Stimulated activated CD4-positive, alpha-beta T cell treated with anti-CD3 and anti-CD28 coated beads, Interleukin-4, amount 100 ng/mL, for 4 hours (primary cell): ENCODE measurements at places on chromosomes 2 and 18.

GRCh38 chr2:29336341-29337241, 221.4 kb downstream of the CLIP4 start:
- DNase-seq = no peak

DNA sequence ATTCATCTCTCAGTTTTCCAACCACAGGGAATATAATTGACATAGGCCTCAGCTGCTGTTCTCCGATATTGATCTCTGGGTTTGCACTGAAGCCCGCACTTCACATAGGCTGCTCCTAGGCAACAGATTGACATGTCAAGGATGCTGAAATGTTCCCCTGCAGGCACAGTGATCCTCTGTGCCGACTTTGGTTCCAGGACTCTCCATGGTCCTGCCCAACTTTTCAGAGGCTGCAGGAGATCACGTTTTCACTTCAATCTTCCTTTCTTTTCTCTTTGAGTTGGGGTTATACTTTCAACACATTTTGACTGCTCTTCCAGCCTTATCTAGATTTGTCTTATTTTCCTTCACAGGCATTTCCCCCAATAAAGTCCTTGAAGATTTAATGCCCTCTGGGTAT, 1361.0 kb downstream of the DSC3 start:
- DNase-seq = no peak

- no peak for DNase-seq
Observed at GRCh38 chr2:151852260-151853069, 24.2 kb upstream of the ARL5A start.

DNA sequence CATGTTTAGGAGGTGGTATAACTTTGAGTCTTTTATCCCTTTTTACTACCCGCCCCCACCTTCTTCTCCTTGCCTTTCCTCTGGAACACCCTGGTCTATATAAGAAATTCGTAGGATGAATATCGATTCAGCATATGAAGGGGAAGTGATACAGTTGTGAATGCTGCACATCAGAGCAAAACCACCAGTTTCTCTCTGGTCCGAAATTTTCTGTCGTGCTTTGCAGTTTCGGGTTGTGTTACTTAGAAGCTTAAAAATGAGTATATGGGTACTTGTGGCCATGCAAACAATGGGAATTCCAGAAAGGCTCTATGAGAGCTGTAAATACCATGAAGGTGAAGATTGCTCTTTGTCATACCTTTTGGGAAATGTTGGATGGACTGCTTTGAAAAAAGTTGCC, 60.6 kb downstream of the DAW1 start:
- no peak for DNase-seq

DNA sequence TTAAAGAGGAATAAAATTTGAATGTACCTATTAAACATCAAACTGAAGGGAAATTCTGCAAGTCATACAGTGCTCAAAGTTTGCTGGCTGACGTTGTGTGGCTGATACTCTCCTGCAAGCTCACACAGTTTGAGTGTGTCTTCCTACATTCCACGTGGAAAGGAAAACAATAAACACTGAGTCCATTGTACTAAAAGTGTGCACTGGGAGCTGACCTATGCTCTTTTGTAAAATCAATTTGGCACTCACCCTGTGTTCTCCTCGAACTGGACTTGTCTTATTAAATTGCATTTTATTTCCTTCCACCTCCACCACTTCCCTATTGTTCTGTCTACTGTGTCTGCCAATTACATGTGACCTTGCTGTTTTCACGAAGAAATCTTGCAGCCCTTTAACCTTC, 458.0 kb downstream of the CPS1 start:
- no peak for DNase-seq

DNA sequence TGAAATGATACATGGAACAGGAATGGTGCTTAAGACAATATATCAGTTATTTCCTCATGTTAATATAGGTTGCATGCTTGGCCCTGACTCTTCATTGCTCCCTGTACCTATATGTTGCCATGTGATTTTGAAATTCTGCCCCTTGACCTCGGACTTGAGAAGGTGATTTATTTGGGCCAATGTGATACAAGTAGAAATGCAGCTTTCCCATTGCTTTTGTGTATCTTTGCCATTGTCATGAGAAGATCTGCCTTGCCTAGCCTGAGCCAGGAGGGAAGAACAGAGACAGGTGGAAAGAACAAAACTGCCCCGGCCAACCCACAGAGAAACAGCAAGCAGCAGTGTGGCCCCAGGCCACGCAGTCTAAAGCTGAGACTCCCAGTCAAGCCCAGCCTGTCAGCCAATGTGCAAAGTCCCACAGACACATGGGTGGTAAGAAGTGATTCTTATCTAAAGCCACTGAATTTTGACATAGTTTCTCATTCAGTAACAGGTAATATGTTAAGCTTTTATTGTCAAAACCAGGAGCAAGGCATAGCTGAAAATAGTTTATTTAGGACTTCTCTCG, 245.7 kb upstream of the RND3 start:
- no peak for DNase-seq

DNA sequence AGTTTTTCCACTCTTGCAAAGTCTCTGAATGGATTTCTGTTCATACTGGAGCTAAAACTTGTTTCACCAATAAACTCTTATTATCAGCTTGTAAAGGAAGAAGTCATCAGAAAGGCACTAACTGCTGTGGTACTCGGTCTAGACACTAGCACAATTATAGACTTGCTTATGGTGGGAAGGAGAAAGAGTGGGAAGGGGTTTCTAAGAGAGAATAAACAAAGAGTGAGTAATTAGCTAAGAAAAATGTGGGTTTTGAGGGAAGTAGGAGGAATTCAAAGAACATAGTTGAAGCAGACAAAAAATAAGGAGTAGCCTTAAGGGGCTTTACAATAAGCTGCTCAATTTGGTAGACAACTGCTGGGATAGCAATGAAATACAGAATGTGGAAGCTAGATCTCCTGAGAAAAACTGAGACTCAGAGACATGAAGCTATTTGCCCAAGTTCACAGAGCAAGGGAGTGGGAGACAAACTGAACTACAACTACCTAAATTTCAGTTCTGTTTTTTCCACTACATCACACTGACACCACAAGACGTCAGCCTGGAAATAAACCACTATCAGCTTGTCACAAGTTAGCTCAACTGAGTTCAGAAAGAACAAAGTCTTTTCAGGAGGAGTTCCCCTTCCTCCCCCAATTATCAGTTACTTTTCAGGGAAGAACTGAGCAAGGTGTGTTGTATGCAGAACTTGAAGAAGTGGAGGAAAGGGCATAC, 59.7 kb downstream of the MAP4K3 start:
- no peak for DNase-seq

GRCh38 chr18:22088029-22088428, 81.4 kb upstream of the GATA6 start:
- no peak for DNase-seq

- DNase-seq = no peak
Observed at GRCh38 chr2:225122583-225123486, 80.6 kb upstream of the DOCK10 start.

GRCh38 chr18:51522821-51523220, 325.3 kb upstream of the MEX3C start:
- no peak for DNase-seq

- DNase-seq = no peak
Observed at GRCh38 chr2:231476920-231477319, 12.6 kb upstream of the NCL start.

- no peak for DNase-seq
Observed at GRCh38 chr2:48727560-48727959, 28.0 kb downstream of the LHCGR start.

GRCh38 chr18:45329316-45329715, 286.0 kb upstream of the SLC14A2 start:
- no peak for DNase-seq

DNA sequence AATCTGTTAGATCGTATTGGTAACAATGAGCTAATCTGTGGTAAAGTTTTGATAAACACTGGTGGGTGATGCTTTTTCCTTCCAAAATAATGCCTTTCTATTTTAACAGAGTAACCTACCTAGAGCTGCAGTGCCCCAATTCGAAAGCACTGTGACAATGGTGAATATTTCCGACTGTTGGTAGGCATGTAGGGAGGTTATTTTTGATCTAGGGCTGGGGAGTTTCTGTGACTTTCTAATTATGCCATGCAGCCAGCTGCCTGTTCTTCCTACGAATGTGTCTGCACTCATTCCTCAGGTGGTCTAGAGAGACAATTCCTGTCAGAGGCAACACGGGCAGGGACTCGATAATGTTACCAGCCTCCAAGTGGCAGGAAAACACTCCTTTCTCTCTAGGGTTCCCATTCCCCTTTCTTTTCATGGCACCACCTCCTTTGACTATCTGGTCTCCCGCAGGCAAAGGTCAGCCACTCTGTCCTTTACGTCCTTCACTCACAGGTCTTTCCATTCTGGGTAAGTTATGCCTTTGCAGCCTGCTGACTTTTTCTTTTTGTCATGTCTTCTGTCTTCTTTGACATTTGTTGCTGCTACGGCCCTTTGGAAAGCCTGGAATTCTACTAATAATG, 167.2 kb upstream of the MGAT5 start:
- no peak for DNase-seq

GRCh38 chr18:60120231-60120750, 220.5 kb downstream of the PMAIP1 start:
- DNase-seq = no peak

DNA sequence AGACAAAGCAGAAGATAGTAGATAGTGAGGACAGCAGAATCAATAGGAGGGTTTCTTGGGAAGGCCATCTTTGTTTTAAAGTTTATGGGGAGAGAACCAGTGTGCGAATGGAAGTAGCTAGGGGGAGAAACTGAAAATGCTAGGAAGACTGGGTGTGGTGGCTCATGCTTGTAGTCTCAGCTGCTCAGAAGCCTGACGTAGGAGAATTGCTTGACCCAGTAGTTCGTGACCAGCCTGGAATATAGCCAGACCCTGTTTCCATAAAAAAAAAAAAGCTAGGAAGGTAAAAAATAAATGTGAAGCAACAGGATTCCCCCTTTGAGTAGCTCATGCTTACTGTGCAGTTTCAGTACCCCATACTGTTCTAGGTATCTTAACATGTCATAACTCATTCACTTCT, 19.2 kb upstream of the DRC1 start:
- DNase-seq = no peak

DNA sequence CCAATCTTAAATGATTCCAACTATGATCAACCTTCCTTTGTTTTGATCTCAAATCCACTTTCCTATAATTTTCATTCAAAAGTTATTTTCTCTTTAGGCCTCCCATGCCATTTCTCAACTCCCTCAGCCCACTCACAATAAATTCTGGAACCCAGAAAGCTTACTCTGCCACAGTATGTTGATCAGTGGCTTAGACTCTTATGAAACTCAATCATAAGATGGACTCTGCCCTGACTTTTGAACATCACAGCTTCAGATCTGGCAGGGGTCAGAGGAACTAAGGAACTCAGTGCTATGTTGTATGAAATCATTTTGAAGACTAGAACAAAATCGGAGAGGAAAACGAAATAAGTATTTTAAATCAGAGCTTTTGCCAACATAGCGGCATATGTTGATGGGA, 59.8 kb upstream of the LGALSL start:
- no peak for DNase-seq

DNA sequence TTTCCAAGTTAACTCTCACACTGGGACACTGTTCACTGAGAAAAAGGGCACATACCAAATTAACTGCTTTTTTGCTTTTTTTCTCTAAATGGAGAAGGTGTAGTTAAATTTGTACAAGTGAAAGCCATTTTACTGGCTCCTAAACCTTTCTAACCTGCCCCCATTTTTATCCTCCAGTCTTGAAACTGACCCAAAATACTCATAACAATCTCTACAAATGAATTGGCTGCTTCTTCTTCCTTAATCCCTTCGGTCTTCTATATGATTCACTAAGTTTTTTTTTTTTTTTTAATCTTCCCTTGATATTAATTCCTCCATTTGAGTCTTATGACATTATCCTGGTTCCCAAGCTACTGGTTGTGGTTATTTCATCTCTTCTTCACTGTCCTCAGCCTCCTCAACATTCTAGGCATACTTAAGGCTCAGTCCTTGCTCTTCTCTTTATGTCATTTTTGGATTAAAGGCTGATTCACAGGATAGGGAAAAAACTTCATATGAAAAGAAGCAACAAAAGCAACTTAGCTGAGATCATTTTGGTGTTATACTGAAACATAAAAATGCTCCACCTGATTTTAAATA, 19.8 kb downstream of the ORC2 start:
- no peak for DNase-seq

GRCh38 chr2:224887141-224887540, 155.1 kb downstream of the DOCK10 start:
- DNase-seq = no peak
